Left kidney (tissue), 8 donors: ENCODE measurements at places on chromosomes 5 and 9. TPM values are rescaled to one million over a fixed set of nuclear protein-coding genes. Genes with fewer than 3 reads are reported as not detected.

The CDKN2A gene
- 0.35 TPM for polyA plus RNA-seq

The CFAP90 gene
- 4.5 TPM for polyA plus RNA-seq

The CCNO gene
- 6.5 TPM for polyA plus RNA-seq

The RNF183 gene
- 5.1 TPM for polyA plus RNA-seq

The SAPCD2 gene
- polyA plus RNA-seq = 7.2 TPM

- no peak for DNase-seq
Observed at GRCh38 chr9:22097707-22098106, 88.6 kb upstream of the CDKN2B start.

DNA sequence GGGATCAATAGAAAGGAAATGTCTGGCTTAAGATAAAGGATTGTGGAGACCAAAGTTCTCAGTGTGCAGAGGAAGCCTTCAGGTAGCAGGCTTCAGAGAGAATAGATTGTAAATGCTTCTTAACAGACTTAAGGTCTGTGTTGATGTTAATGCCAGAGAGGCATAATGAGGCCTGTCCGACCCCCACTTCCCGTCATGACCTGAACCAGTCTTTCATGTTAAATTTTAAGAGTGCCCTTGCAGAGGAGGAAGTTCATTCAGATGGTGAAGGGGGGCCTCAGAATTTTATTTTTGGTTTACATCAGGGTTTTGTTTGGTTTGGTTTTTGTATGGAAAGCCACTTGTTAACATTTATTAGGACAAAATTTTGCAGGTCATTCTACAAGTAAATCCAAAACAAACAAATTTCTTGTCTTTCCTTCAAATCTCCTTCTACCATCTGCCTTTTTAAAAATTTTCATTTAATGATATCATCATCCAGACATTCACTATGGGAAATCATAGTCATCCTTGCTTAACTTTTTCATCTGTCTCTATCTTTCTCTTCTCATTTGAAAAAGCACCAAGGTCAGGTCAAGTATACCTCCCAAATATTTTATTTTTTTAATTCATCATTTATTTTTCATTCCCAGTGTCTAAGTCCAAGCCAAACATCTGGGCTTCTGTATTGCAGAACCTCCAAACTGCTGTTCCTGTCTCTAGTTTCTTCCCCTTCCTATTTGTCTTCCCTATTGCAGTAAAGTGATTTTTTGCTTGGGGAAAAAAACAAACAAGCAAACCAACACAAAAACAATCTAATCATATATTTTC lies 6.9 kb upstream of the ABCA1 start:
- no peak for DNase-seq

- DNase-seq = no peak
Observed at GRCh38 chr9:107466826-107467225, 22.7 kb downstream of the KLF4 start.

DNA sequence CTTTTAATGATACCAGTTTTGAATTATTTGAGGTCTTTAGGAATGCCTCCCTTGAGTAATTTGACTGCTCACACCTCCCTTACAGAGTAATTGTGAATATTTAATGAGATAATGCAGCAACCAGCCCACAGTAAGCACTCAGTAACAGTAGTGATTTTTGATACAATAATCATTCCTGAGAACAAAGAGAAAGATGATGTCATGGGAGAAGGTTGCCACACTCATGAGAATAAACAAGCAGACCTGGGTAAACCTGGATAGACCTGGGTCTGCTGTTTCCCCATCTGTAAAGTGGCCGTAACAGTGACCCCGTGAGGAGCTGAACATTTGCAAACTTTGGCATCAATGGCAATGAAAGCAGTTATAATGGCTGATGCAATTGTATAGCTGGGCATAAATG lies 4.2 kb downstream of the C1QTNF2 start:
- no peak for DNase-seq

GRCh38 chr5:68261169-68261568 lies 45.6 kb downstream of the PIK3R1 start:
- no peak for DNase-seq

GRCh38 chr9:26346942-26347477 lies 545.6 kb downstream of the CAAP1 start:
- DNase-seq = no peak

DNA sequence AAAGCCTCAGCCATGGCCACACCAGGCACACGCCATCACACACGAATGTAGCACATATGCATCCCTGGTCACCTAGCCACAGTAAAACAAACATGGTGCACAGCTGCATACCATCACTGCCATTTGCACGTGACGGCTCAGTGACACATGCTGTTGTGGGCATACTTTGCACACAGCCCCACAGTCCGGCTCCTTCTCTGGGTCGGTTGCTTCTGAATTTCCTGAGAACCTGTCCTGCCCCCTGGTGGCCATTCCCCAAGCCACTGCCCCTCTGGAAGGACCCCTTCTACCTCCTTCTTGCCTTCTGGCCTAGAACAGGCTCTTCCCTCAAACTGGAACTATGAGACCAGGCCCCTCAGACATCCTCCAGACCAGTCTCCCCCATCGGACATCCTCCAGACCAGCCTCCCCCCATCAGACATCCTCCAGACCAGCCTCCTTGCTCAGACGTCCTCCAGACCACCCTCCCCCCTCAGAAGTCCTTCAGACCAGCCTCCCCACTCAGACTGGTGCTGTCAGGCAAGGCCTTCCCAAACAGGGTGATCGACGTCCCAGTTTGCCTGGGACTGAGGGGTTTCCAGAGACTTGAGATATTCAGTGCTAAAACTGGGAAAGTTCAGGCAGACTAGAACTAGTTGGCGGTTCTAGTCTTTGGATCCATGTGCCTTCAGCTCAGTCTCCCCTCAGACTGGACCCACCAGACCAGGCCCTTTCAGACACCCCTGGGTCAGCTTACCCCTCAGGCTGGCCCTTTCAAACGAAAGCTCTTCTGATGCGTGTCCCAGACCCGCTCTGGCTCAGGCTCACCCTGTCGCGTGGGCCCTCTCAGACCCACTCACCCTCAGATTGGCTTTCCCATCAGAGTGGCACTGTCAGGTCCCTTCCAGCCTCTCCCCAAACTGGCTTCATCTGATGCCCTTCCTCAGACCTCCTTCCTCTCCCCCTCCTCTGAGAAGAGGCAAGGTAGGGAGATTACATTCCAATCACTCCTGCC lies 24.3 kb upstream of the ENHO start:
- DNase-seq = peak; percentile 57

GRCh38 chr9:78606001-78606379 lies 309.1 kb downstream of the PSAT1 start:
- DNase-seq = peak; percentile 46

DNA sequence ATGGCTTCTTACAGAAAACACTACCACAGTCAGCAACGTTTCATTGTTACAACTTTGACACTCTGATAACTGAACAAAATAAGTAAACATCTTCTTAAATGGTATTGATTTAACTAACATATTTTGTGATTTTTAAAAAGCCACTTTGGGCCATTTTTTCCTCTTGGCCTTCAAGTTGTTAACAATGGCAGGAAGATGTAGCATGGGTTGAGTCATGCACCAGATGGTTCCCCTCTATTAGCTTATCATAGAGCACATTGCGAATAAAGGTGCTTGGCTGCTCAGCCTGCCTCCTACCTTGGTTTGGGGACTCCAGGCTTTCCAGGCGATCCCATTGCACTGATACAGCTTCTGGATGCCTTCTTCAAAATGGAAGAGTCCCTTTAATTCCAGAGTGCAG lies 24.1 kb upstream of the CER1 start:
- DNase-seq = no peak

DNA sequence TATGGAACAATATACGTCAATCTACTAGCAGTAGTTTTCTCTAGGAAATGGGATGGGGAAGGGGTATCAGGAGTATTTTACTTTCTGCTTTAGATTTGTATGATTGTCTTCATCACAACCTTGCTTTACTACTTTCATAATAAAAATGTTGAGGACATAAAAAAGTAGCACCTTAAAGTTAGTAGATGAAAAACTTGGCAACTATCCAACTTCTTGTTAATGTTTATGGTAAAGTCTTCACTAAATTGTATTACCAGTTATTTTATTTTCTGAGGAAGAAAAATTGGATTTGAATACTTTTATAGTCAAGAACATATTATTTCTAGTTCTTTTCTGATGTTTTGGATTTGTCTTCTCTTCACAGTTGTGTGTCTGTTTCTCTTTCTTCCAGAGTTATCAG lies 372.1 kb downstream of the ARRDC3 start:
- DNase-seq = no peak

DNA sequence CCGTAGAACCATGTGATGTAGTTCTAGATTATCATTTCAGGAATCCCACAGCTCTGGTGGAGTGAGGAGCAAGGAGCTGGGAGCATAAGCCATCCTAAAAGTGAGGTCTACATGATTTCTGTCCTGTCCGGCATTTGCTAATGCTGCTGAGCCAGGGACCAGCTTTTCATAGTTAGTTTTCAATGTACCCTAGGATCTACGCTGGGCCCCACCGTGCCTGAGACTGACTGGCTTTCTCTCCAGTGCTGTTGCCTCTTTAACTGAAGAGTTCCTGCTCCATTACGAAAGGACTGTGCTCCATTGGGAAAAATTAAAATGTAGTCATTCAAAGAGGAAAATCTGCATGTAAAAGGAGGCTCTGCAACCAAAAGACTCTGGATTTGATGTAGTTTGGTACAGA lies 634.8 kb downstream of the DMRTA1 start:
- DNase-seq = no peak

DNA sequence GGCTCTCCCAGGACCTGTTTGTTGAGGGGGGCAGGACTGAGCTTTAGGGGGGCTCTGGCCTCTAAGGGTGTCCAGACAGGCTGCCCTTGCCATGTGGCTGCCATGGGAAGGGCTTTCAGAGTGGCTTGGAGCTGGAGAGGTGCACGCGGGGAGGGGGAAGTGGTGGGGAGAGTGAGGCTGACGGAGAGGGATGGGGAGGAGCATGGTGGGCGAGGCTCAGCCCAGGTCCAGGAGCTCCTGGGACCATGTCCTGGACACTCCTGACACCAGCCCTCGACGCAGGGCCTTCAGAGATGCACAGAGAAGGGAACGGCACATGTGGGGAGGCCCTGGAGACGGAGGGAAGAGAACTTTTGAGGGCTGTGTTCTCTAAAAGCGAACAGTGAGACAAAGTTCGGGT lies 2.4 kb downstream of the SPAAR start:
- DNase-seq = no peak

GRCh38 chr5:40436535-40437237 lies 243.0 kb upstream of the PTGER4 start:
- no peak for DNase-seq

- DNase-seq = no peak
Observed at GRCh38 chr9:115106642-115107041, 11.3 kb downstream of the TNC start.

DNA sequence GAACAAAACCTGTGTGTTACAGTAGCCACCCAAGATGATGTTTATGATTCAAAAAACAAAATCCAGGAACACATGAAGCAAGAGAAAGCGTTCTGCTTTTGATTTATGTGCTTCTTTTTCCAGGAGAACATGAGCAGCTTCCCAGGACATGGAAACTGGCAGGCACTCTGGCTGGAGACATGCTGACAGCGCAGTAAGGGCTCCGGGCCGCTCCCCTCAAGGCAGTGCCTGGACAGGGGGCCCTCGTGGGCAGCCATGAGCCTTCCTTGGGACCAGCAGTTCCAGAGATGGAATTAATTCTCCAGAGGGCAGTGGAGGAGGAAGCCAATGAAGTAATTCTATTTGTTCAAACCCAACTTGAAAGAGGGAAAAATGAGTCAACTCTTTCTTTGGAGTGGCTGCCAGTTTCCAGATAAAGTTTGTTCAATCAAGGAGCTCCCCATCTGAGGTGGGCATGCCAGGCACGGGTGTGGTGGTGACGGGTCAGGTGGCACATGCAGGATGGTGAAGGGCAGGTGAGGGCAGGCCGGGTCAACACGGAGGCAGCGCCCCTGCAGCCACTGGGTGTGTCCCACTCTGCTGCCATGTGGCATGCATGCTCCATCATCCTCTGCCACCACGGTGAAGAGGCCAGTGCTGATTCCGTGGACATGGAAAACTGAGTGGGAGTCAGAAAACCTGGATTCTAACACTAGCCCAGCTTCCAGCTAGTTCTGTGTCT lies 83.8 kb downstream of the OTULIN start:
- no peak for DNase-seq
